ENCODE measurements at places on chromosomes 12 and 14. TPM values are rescaled to one million over a fixed set of nuclear protein-coding genes. Genes with fewer than 3 reads are reported as not detected.

The OTUB2 gene
- 5.6 TPM for total RNA-seq

The CPNE8 gene
- total RNA-seq: 4.8 TPM

The COCH gene
- total RNA-seq: 39.1 TPM

The FGD6 gene
- 21.1 TPM for total RNA-seq

The MYO1H gene
- 0.16 TPM for total RNA-seq

The SMCO2 gene
- 0.78 TPM for total RNA-seq

The TMEM121 gene
- total RNA-seq: 23.1 TPM

The SGPP1 gene
- 43.0 TPM for total RNA-seq

The OS9 gene
- total RNA-seq: 90.0 TPM

The SLC38A4 gene
- 0.94 TPM for total RNA-seq

The AACS gene
- total RNA-seq: 25.7 TPM

The TAS2R50 gene
- 12.6 TPM for total RNA-seq

The CLEC4C gene
- not detected for total RNA-seq

The OR10G3 gene
- total RNA-seq: not detected

The TSPAN11 gene
- 4.8 TPM for total RNA-seq

The BHLHE41 gene
- total RNA-seq: 1.1 TPM

The TMEM179 gene
- total RNA-seq: 29.2 TPM

The EML1 gene
- total RNA-seq: 137 TPM

The OR2AP1 gene
- not detected for total RNA-seq

The INSM2 gene
- 0.47 TPM for total RNA-seq

The LRFN5 gene
- total RNA-seq: 93.0 TPM

The CPNE6 gene
- total RNA-seq: 10.8 TPM

The LTB4R gene
- 1.6 TPM for total RNA-seq

The C3AR1 gene
- total RNA-seq: 3.1 TPM

The PRH2 gene
- total RNA-seq: 0.62 TPM

The PLEKHG3 gene
- total RNA-seq: 6.2 TPM

The PIWIL1 gene
- not detected for total RNA-seq

The ACOT6 gene
- total RNA-seq: not detected

The MGAT2 gene
- total RNA-seq: 47.3 TPM

The TEX52 gene
- total RNA-seq: not detected

The EXOC3L4 gene
- total RNA-seq: 1.1 TPM

The TBK1 gene
- 42.6 TPM for total RNA-seq

The MCRS1 gene
- 29.9 TPM for total RNA-seq

The LRP1-AS gene
- total RNA-seq: not detected

The STX2 gene
- 27.3 TPM for total RNA-seq

The MYF6 gene
- 0.47 TPM for total RNA-seq

The ADAMTS20 gene
- total RNA-seq: 0.47 TPM

The LRRK2 gene
- total RNA-seq: 12.2 TPM

The ACVRL1 gene
- total RNA-seq: 11.5 TPM

The ANKS1B gene
- total RNA-seq: 452 TPM

The ZBTB42 gene
- 0.94 TPM for total RNA-seq

The GPR162 gene
- total RNA-seq: 61.3 TPM

The CISTR gene
- not detected for total RNA-seq

The MYH6 gene
- total RNA-seq: not detected

The CCDC184 gene
- total RNA-seq: 17.0 TPM

The C12orf56 gene
- total RNA-seq: not detected

The AMN gene
- total RNA-seq: not detected

The PRB2 gene
- total RNA-seq: not detected

The SERPINA9 gene
- not detected for total RNA-seq

The PCED1B gene
- total RNA-seq: 0.94 TPM

The ANKRD33 gene
- total RNA-seq: not detected

The GLIPR1L1 gene
- not detected for total RNA-seq

Measured in occipital lobe (tissue), 3 donors.